Neural crest cell (in vitro differentiated cells): ENCODE measurements at places on chromosomes 5 and 9. TPM values are rescaled to one million over a fixed set of nuclear protein-coding genes. Genes with fewer than 3 reads are reported as not detected.

The HRH2 gene
- total RNA-seq = 1.5 and 1.7 TPM in 2 replicates

The SV2C gene
- total RNA-seq = 0.33 and 0.66 TPM in 2 replicates

The NOXA1 gene
- total RNA-seq = 0.89 and 0.98 TPM in 2 replicates

The ZNF474 gene
- total RNA-seq = 0.30 and 0.47 TPM in 2 replicates

The FAM169A gene
- total RNA-seq = 11.6 and 13.6 TPM in 2 replicates

The MGAT4B gene
- total RNA-seq = 120 and 124 TPM in 2 replicates

The SPATA24 gene
- 15.2 and 16.1 TPM in 2 replicates for total RNA-seq

The IFNA2 gene
- total RNA-seq = not detected in 2 replicates

The DMGDH gene
- total RNA-seq = not detected in 2 replicates

The IL3 gene
- not detected in 2 replicates for total RNA-seq

The DAB2IP gene
- total RNA-seq = 46.4 and 48.3 TPM in 2 replicates

The MED22 gene
- total RNA-seq = 69.7 and 70.6 TPM in 2 replicates

The TEX53 gene
- not detected in 2 replicates for total RNA-seq

The ANKRD18A gene
- total RNA-seq = 4.8 and 7.6 TPM in 2 replicates

The KIAA0825 gene
- total RNA-seq = 3.4 and 3.5 TPM in 2 replicates

The ADAMTSL2 gene
- 0.16 and 0.20 TPM in 2 replicates for total RNA-seq

The CLTB gene
- 31.6 and 36.0 TPM in 2 replicates for total RNA-seq

The TSSK1B gene
- 0.16 and 0.23 TPM in 2 replicates for total RNA-seq

The CDH10 gene
- 4.8 TPM in 2 replicates for total RNA-seq

The CDC42SE2 gene
- 24.1 and 25.5 TPM in 2 replicates for total RNA-seq

The MYMK gene
- total RNA-seq = not detected in 2 replicates

The WDR38 gene
- not detected in 2 replicates for total RNA-seq

The EGFLAM gene
- 9.1 and 10.3 TPM in 2 replicates for total RNA-seq

The IFNB1 gene
- not detected in 2 replicates for total RNA-seq

The CREB3 gene
- total RNA-seq = 35.3 and 35.9 TPM in 2 replicates

The ROPN1L gene
- 0.68 and 1.0 TPM in 2 replicates for total RNA-seq

The CER1 gene
- total RNA-seq = 0.32 and 0.40 TPM in 2 replicates

The FTMT gene
- not detected in 2 replicates for total RNA-seq

The TCF7 gene
- 18.0 and 19.3 TPM in 2 replicates for total RNA-seq

The EIF4EBP3 gene
- total RNA-seq = 8.4 and 10.3 TPM in 2 replicates

The NKD2 gene
- total RNA-seq = 15.6 and 20.6 TPM in 2 replicates

The TMEM215 gene
- total RNA-seq = 0.57 and 0.72 TPM in 2 replicates

The PCDHA11 gene
- total RNA-seq = 6.5 and 6.8 TPM in 2 replicates

The DND1 gene
- total RNA-seq = 4.2 and 4.6 TPM in 2 replicates

The SPINK7 gene
- total RNA-seq = not detected in 2 replicates

The PAEP gene
- total RNA-seq = not detected in 2 replicates

The SAPCD2 gene
- total RNA-seq = 29.8 and 31.1 TPM in 2 replicates

The NEURL1B gene
- 5.7 and 6.1 TPM in 2 replicates for total RNA-seq

The RNF208 gene
- total RNA-seq = 9.7 and 10.1 TPM in 2 replicates

The IFNE gene
- total RNA-seq = 0.16 TPM in 1 of 2 replicates, not detected in the other

The PCDHA3 gene
- total RNA-seq = 0.32 and 0.37 TPM in 2 replicates
